NCI-H1105 (cell line): ENCODE measurements at places on chromosomes 11 and 22.

GRCh38 chr22:38398609-38399461, 56.2 kb downstream of the KCNJ4 start:
- peak; percentile 68 for DNase-seq

DNA sequence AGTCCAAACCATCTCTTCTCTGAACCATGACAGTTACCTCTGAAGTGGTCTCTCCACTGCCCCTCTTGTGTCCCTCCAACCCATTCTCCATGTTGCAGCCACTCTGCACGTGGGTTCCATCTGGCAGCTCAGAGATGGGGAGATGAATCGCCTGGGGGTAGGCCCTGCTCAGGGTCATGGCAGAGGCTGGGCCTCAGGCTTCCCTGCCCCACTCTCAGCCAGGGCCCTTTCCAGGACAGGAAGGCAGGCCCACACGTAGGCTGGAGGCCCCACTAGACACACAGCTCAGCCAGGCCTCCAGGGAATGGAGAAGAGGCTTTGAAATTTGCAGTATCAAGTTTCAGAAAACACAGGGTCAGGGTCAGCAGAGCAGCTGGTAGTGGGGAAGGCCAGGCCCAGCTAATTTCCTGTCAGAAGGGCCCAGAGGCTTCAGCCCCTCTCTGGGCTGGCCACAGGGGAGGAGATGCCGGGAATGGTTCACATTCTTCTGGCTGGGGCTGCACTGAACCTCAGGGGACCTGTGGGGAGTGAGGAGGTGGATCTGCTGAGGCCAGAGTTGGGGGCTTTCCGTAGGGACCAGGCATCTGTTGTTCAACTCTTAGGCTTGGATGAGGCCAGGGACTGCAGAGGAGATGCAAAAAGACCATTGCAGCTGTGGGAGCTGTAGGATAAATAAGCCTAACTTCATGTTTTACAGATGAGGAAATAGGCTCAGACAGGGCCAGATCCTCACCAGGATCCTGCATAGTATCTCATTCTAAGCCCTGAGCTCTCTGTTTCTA, 101.6 kb downstream of the SWAP70 start:
- no peak for DNase-seq

DNA sequence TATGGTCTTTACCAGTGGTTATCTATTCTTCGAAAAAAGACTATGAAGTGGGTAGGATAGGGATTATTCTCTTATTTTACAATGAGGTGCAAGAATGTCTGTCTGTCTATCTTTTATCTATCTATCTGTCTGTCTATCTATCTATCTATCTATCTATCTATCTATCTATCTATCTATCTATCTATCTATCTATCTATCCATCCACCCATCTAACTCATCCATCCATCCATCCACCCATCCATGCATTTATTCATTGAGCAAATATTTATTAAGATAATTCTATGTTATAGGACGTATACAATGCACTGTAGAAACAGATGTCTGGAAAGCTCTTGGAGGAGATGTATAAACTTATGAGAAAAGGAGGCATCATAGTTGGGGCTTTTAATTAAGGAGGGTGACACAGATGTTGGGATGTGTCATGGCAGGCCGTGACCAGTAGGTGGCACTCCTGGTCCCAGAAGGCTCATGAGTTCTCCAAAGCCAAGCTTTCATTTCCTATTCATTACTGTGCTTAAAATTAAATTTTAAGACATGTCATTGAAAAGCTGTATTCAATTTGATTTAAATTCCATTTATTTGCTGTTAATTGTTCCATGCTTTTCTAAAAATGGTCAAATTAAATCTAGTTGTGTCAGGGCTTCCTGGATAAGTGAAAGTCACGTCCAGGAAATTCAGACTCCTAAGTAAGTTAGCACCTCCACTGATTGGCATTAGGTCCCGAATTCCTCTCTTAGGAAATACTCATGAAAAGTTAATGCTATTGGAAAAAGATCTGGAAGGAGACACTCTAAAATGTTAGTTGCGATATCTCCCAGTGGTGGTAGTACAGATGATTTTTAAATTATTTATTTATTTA, 19.0 kb upstream of the E2F8 start:
- DNase-seq: peak; percentile 32

DNA sequence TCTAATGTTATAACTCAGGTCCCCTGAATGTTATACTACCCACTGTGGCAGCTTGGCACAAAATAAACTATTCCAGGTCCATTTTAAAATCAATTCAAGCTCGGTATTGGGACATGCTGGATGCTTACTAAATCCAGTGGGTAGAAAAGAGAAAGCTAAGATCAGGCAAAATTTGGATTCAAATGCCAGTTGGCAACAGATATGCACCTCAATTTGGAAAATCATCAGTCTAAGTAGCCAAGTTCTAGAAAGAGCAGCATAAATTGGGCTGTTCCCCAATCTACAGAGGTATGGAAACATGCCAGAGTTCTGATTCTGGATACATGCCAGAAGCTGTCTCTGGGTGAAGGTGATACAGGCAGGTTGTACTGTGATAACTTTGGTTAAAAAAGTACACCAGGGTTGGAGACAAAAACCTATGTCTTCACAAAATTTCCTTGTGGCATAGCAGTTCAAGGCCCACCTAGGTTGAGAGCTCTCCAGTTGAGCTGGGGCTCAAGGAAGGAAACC, 427.8 kb downstream of the LRRC4C start:
- peak; percentile 77 for DNase-seq

DNA sequence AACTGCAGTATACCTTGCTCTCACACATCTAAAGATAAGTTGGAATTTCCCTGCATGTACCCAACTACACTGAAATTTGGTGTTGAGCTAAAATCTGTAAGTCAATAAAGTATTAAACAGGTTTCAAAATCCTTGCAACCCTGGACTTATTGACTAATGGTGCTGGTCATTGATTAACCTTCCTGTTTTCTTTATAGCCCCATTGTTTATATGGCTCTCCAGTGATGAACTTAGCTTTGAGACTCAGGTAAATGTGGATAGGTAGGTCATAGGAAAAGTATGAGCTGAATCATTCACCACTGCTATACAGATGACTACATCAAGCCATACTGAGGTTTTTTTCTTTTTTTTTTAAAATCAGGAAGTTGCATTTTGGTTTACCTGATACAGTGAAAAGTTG, 132.7 kb downstream of the FAT3 start:
- DNase-seq: no peak

DNA sequence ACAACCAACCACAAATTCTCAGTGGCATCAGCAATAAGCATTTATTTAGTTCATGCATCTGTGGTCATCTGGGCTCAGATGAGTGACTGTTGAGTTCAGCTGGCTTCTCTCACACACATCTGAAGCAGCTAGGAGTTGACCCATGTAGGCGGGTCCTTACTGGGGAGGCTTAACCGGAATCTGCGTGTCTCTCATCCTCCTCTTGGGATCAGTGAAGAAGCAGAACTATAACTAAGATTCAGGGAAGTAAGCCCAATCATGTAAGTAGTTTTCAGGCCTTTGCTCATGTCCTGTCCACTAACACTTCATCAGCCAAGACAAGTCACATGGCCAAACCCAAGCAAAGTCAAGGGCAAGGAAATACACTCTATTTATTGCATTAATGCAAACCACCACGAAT, 236.2 kb downstream of the C11orf87 start:
- no peak for DNase-seq

- peak; percentile 81 for DNase-seq
Observed at GRCh38 chr22:35914665-35915476, 113.8 kb downstream of the RBFOX2 start.
